ENCODE measurements at places on chromosomes 7 and 10.

GRCh38 chr7:152733286-152733934, 26.1 kb upstream of the ACTR3B start:
- no peak for DNase-seq

DNA sequence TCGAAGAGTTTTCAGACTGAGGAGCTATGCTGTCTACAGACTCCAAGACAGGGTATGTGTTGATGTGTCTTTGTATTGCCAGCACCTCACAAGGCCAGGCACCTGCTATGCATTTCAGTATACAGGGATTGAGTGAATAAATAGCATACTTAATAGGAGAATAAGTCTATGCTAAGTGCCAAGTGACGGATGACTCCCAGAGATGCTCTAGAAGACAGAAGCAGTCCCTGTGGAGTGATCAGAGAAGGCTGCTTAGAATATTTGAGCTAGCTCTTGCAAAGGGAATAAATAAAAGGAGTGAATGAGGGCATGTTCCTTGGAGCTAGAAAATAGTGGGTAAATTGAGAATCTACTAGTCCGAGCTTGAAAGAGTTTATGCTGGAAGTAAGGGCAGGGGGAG, 346.4 kb downstream of the GATA3 start:
- DNase-seq = no peak

DNA sequence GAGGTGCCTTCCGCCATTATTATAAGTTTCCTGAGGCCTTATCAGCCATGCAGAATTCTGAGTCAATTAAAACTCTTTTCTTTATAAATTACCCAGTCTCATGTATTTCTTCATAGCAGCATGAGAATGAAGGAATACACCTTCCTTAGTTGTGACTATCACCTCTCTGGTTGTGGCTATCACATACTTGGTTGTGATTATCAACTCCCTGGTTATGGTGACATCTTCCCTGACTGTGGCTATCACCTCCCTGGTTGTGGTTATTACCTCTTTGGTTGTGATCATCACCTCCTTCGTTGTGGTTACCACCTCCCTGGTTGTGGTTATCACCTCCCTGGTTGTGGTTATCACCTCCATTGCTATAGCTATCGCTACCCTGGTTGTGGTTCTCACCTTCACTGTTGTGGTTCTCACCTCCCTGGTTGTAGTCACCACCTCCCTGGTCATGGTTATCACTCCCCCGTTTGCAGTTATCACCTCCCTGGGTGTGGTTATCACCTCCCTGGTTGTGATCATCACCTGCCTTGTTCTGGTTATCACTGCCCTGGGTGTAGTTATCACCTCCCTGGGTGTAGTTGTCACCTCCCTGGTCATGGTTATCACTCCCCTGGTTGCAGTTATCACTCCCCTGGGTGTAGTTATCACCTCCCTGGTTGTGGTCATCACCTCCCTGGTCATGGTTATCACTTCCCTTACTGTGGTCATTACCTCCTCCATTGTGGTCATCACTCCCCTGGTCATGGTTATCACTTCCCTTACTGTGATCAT, 105.9 kb downstream of the GPR26 start:
- no peak for DNase-seq

DNA sequence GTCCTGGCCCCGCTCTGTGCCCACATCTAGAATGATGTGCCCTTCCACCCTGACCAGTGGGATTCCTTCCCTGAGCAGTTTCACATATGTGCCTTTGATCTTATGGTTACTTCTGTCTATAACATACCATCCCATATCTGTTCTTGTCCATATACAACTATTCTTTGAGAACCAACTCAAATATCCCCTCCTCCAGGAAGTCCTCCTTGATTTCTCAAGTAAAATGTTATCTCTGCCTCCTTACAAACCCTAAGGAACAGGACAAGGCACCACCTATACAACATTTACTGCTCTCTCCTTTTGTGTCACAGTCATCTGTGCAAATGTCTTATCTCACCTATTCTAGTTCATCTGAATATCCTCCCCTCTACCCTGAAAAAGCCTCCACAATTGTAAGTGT, 28.2 kb downstream of the HABP2 start:
- DNase-seq = no peak

DNA sequence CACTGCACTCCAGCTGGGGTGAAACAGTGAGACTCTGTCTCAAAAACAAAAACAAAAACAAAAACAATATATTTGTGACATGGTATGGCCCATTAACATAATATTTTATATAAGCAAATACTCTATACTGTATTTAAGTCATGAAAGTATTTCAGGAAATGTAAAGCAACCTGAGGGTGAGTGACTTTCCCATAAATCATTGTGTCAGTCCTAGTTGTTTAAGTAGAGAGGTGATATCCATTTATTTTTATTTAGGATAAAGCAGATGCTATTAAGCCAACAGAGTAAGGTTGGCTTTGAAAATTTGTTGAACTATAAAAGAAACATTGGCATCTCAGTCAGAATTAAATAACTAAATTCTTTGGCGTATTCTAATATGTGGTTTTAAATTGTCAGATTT, 60.5 kb downstream of the MKLN1 start:
- no peak for DNase-seq

GRCh38 chr10:118300320-118300719, 41.8 kb downstream of the FAM204A start:
- no peak for DNase-seq

DNA sequence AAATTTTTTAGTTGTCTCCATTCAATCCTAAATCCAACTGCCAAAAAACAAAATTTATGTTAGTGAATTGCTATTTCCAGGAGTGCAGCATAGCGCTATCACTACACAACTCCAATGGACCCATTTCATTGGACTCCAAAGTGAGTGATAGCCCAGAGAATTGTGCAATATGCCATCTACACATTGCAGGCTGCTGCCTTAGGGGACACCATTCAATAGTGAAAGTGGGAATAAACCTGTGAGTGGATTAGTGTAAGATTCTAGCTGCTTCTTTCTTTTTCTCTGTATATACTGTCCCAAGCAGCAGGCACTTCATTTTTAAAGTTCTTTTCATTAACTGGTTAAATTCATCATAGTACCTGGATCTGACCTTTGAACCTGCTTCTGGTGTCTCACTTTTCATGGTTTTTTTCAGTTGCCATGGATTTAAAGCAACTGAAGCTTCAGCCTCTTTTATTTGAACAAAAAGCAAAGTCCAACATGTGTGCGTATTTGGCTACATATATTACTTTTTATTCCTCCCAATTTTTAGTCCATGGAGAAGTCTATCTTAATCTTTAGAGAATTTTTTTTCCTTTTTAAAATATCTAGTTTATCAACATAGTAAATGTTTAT, 97.3 kb downstream of the DGKB start:
- no peak for DNase-seq

GRCh38 chr7:1168422-1168821, 8.4 kb upstream of the ZFAND2A start:
- DNase-seq = no peak

- no peak for DNase-seq
Measured at GRCh38 chr7:108642126-108642525, 72.5 kb downstream of the DNAJB9 start.

GRCh38 chr7:41003977-41004376, 698.9 kb downstream of the INHBA start:
- no peak for DNase-seq

Data from GM18507 (cell line).